ENCODE measurements at places on chromosomes 2 and 18. TPM values are rescaled to one million over a fixed set of nuclear protein-coding genes. Genes with fewer than 3 reads are reported as not detected.

- no peak overlapping the region for H3K27ac ChIP-seq
- H3K4me1 ChIP-seq, result no peaks in the 10 kb centered on the region
- H3K4me3 ChIP-seq, result no peak overlapping the region
- H3K36me3 ChIP-seq, result peaks cover 4% of the 10 kb centered on the region
- no peak for DNase-seq
Observed at GRCh38 chr2:24021122-24021998, 11.5 kb downstream of the MFSD2B start.

GRCh38 chr18:58100154-58100553 lies 56.1 kb downstream of the NEDD4L start:
- no peaks in the 10 kb centered on the region for H3K27me3 ChIP-seq
- no peaks in the 10 kb centered on the region for H3K36me3 ChIP-seq
- no peak for DNase-seq
- H3K4me1 ChIP-seq, result peaks cover 8% of the 10 kb centered on the region
- H3K4me3 ChIP-seq, result no peak overlapping the region
- H3K27ac ChIP-seq, result no peak overlapping the region

DNA sequence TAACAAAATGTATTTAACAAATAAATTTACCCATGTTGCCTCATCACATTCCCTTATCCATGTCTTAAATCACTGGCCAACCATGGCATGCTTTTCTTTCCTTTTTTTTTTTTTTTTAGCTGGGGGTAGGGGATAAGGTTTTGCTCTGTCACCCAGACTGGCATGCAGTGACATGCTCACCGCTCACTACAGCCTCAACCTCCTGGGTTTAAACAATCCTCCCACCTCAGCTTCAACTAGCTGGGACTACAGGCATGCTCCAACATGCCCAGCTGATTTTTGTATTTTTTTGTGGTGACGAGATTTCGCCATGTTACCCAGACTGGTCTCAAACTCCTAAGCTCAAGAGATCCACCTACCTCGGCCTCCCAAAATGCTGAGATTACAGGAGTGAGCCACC lies 266.4 kb downstream of the THSD7B start:
- no peaks in the 10 kb centered on the region for H3K27me3 ChIP-seq
- H3K36me3 ChIP-seq, result no peaks in the 10 kb centered on the region
- DNase-seq, result no peak
- H3K4me1 ChIP-seq, result no peaks in the 10 kb centered on the region
- no peak overlapping the region for H3K27ac ChIP-seq

GRCh38 chr2:240619506-240620148 lies 5.7 kb upstream of the GPR35 start:
- no peak overlapping the region for H3K27ac ChIP-seq
- H3K27me3 ChIP-seq, result no peaks in the 10 kb centered on the region
- H3K4me3 ChIP-seq, result no peak overlapping the region
- DNase-seq, result peak; percentile 13

GRCh38 chr2:236175548-236176150 lies 7.5 kb upstream of the GBX2 start:
- no peak overlapping the region for H3K27ac ChIP-seq
- H3K36me3 ChIP-seq, result no peaks in the 10 kb centered on the region
- peaks cover 3% of the 10 kb centered on the region for H3K4me1 ChIP-seq
- peaks cover 15% of the 10 kb centered on the region for H3K27me3 ChIP-seq
- DNase-seq, result no peak

DNA sequence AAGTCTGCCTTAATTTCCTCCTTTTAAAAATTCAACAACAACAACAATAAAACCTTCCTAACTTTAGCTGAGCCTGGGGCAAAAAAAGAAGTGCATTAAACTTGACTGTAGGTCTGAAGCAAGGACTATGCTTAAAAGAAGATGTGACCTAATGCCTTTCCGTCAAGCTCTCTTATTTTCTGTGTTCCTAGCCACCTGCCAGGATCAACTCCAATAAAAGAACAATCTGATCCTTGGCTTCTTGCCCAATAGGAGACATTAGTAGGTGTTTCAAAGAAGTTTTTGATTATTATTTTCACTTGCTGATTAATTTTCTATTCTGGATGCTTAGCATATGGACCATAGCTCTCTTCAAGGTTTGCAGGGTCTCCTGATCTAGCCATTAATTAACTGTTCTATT lies 237.5 kb downstream of the STK39 start:
- H3K4me3 ChIP-seq, result no peak overlapping the region
- DNase-seq, result no peak
- H3K27ac ChIP-seq, result no peak overlapping the region
- no peaks in the 10 kb centered on the region for H3K36me3 ChIP-seq
- no peaks in the 10 kb centered on the region for H3K4me1 ChIP-seq
- no peaks in the 10 kb centered on the region for H3K27me3 ChIP-seq

DNA sequence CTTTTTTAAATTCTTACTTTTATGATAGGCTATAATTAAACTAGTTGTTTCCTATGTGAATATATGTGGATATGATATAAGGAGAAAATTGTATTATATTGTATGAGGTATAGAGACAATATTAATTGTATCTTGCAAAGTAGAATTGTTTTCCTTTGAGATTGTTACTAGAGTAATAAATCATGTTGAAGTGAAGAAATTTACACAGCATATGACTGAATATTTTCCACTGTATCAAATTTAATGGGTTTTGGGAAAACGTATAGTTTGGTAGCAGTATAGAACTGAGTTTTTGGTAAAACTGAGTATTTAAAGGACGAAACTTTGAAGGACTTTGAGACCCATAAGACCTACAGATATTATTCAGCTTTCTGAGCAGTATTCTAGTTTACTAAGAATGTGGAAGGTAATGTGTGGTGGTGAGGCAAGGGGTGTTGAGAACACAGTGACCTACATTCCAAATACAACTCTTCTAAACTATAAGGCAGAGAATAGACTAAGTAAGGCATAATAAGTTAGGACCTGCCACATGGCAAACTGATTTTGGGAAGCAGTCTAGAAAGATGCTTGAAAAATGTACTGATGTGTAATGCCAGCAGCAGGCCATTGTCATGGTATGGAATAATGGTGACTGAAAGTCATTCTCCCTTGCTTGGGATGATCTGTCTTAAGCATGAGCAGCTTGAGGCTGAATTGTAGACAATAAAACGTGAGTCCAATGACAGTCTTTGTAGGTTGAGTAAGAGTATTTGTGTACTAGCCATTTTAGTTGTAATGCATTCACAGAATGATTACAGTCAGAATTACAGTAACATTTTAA lies 29.6 kb downstream of the PKP4 start:
- no peaks in the 10 kb centered on the region for H3K4me1 ChIP-seq
- no peak overlapping the region for H3K4me3 ChIP-seq
- no peaks in the 10 kb centered on the region for H3K36me3 ChIP-seq
- DNase-seq, result no peak
- no peak overlapping the region for H3K27ac ChIP-seq
- H3K27me3 ChIP-seq, result no peaks in the 10 kb centered on the region

- no peaks in the 10 kb centered on the region for H3K27me3 ChIP-seq
- H3K4me1 ChIP-seq, result peaks cover 7% of the 10 kb centered on the region
- no peak for DNase-seq
- H3K27ac ChIP-seq, result no peak overlapping the region
Observed at GRCh38 chr2:6071519-6071918, 379.3 kb downstream of the SOX11 start.

DNA sequence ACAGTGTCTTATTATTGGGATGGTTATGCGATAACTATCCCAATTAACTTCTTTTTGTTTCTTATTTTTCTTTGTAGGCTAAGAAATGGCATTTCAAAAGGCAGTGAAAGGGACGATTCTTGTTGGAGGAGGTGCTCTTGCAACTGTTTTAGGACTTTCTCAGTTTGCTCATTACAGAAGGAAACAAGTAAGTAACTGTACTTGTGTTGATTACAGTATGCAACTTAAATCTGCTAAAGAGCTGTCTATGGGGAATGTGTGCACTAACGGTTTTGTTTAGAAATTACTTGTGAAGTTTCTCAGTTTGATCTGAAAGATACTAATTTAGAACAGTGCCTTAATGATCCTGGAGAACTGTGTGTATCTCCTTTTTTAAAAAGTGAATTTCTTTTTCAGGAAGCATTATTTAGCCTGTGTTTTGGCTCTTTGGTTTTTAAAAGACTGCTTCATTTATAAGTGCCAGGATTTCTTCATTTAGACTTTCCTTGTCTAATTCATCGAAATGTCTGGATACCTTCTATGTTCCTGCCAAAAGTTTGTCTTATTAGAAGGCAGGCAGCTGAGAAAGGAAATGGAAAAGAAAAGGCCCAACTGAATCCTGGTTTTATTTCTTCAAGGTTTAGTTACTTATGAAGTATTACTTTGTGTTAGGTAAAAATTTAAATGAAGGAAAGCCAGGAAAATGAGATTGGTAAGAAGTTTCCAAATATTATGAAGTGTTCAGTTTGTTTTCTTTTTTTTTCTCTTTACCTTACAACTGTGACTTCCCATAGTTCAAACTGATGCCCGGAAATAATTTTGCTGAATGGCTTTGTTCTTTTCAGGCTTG lies 40.1 kb downstream of the GPD2 start:
- H3K27ac ChIP-seq, result no peak overlapping the region
- H3K27me3 ChIP-seq, result no peaks in the 10 kb centered on the region
- H3K4me3 ChIP-seq, result no peak overlapping the region

GRCh38 chr2:152050341-152050740 lies 48.5 kb downstream of the CACNB4 start:
- H3K27me3 ChIP-seq, result no peaks in the 10 kb centered on the region
- no peaks in the 10 kb centered on the region for H3K4me1 ChIP-seq
- H3K27ac ChIP-seq, result no peak overlapping the region

DNA sequence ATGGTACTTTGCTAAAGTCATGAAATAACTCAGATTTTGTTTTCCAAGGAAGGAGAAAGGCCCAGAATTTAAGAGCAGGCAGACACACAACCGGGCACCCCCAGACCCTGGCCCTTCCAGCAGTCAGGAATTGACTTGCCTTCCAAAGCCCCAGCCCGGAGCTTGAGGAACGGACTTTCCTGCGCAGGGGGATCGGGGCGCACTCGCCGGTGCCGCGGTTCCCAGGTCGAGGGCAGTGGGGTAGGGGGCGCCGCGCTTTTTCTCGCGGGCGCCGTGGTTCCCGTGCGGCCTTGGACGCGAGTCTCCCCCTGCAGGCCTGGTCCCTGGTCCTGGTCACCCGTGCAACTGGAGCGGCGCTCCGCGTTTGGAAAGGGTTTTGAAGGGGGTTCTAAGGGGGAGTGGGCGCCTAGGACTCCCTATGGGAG lies 1.2 kb downstream of the ZNF236 start:
- H3K4me3 ChIP-seq, result peak overlapping the region; percentile 81
- H3K4me1 ChIP-seq, result peaks cover 9% of the 10 kb centered on the region
- peak; percentile 72 for DNase-seq
- peak overlapping the region; percentile 96 for H3K27ac ChIP-seq
- H3K36me3 ChIP-seq, result peaks cover 3% of the 10 kb centered on the region

Gene GAREM1
- 3.0 TPM for polyA plus RNA-seq

Gene FAM110C
- 3.3 TPM for polyA plus RNA-seq

Gene C1QL2
- not detected for polyA plus RNA-seq

Gene BUB1
- polyA plus RNA-seq, result 1.6 TPM

Gene DOK1
- polyA plus RNA-seq, result 18.6 TPM

Gene CYP26B1
- polyA plus RNA-seq, result 2.2 TPM

Gene SERPINB11
- polyA plus RNA-seq, result 0.52 TPM

Gene ANKRD30BL
- polyA plus RNA-seq, result not detected
